Activated T-helper 2 cell treated with anti-CD3 and anti-CD28 coated beads, Interferon-gamma antibody, Interleukin-2, Interleukin-4, amounts not matched to agents 10 μg/mL and 5 μg/mL and 100 μg/mL, durations not matched to agents 14 hours and 24 hours and 36 hours (primary cell): ENCODE measurements at places on chromosomes 5 and 9. TPM values are rescaled to one million over a fixed set of nuclear protein-coding genes. Genes with fewer than 3 reads are reported as not detected.

Gene PRRX2
- 5.0 and 5.1 TPM in 2 replicates for total RNA-seq

Gene PCDHGA3
- 0.11 and 0.16 TPM in 2 replicates for total RNA-seq

Gene SLCO4C1
- total RNA-seq = 0.50 and 0.57 TPM in 2 replicates

Gene CCDC192
- total RNA-seq = not detected in 2 replicates

DNA sequence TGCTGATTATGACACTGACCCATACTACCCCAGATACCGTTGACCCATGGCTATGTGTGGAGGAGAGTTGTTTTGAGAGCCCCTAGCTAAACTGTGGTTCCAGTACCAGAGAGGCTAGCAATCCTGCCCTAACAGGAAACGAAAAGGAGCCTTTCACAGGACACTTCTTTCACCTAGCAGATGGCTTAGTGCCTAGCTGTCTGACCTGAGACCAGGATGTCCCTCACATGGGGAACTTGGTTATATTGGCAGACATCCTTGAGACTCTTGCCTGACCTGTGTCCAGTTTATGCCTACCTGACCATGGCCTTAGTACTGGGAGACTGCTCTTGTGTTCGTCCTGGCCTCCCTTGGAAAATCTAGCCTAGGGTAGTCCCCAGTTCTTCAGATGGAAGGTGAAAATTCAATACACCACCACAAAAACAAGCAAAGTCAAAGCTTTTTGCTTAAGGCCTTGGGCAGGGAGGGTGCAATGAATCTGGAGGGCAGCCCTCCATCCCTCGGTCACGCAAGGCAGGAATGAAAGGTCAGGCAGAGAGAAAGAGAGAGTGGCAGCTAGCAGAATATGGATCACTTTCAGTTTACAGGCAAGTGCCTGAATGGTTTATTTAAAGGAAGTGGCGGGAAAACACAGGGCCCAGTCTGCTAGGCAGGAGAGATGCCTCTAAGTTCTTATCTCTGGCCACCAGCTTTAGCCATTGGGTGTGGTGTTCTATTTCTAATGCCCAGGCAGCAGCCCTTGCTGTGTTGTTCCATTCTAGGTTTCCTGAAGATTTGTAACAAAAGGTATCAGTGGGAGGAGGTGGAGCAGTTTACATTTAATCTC lies 16.4 kb upstream of the ZNF474 start:
- DNase-seq = no peak
